ENCODE measurements at places on chromosomes 7 and 10.
A peak's percentile ranks its signal among the peaks of the same experiment; 100 is the strongest.

DNA sequence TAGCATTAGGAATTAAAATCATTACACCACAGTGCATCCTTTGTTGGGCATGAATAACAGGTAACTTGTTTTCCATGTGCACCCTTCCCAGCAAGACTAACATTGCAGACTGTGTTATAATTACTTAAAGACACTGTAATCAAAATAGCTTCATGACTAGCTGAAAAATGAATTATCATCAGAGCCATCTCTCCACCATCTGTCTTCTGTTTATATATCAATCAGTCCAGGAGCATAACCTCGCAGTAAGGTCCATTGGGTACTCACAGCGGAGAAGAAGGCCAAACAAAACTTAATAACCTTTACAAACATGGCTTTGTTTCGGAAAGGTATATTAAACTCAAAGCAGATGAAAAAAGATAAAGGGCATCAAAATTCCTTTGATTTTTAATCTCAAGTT is 90.6 kb downstream of the ODAD2 start:
- no peak for DNase-seq

DNA sequence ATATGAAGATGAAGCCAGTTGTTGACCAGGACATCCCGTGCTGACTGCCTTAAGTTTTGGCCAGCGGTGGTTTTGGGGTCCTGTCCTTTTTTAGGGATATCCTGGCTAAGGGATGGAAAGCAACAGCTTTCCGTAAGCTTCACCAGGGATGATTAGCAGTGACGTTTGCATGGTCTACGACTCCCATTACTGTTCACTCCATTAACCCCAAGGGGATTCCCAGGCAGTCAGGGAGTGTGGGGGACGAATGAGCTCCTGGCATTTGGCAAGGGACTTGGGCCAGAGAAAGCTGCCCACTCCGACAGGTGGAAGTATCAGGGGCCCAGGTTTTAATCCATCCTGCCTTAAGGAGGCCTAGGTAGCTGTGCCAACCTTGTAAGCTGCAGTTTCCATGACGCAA is 66.8 kb downstream of the ITGB1 start:
- DNase-seq = no peak

DNA sequence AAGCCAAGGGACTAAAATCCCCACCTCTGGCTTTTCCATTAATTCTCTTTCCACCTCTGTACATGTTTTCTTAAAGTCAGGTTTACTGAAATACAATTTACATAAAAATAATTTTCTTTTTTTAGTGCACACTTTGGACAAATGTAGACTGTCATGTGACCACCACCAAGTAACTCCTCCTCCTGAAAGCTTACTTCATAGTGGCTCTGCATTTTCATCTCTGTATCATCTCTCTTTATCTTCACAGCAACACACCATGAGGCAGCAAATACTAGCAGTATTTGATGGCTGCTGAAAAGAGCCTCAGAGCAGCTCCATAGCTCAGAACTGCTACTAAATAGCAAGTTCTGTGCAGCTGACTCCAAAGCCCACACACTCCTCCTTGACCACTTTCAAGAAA is 17.3 kb downstream of the WDFY4 start:
- no peak for DNase-seq

GRCh38 chr7:23594879-23595604 is 2.1 kb upstream of the CCDC126 start:
- no peak for DNase-seq

DNA sequence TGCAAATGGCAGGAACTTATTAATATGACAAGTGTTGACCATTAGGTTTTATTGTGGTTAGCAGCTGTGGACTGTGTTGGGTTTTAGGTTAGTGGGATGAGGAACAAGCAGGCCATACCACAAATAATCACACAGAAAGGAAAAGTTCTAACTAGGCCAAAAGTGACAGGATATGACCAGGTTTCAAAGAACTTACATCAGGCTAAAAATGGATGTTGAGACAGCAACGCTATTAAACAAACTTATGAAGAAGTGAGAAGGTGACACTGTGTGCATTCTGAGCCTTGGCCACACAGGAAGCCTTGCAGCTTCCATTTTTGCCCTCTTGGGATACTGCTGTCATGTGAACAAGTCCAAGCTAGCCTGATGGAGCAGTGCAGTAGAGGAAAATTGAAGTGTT is 568.8 kb downstream of the HTR7 start:
- DNase-seq = no peak

DNA sequence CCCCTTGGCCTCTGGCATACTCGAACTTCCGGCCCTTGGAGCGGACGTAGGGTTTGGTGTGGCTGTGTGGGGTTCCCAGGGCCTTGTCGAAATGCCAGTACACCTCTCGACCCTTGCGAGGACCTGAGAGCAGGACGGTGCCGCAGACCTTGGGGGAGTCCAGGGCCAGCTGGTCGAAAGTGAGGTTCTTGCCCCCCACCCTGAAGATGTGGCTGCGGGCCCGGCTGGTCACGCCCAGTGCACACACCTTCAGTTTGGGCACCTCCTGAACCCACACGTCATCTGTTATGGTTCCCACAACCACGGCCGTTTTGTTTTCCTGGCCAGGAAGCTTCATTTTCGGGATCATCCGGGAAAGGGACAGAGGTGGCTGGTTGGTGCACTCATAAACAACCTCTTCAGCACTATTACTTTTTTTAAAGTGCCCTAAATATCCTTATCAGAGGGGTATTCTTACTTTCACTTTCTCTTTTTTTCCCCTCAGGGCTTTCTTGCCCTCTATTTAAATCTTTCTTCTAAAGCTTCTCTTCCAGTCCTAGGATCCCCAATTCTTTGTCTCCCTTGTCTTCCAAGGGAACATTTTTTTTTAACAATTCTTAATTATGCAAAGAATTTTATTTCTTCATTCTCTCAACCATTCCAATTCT is 44.9 kb upstream of the FAM3C start:
- no peak for DNase-seq

GRCh38 chr7:55065511-55066229 is 46.9 kb downstream of the EGFR start:
- peak; percentile 42 for DNase-seq

GRCh38 chr7:33809228-33809627 is 96.1 kb upstream of the BMPER start:
- DNase-seq = no peak

GRCh38 chr7:131166066-131166465 is 161.6 kb upstream of the MKLN1 start:
- no peak for DNase-seq

DNA sequence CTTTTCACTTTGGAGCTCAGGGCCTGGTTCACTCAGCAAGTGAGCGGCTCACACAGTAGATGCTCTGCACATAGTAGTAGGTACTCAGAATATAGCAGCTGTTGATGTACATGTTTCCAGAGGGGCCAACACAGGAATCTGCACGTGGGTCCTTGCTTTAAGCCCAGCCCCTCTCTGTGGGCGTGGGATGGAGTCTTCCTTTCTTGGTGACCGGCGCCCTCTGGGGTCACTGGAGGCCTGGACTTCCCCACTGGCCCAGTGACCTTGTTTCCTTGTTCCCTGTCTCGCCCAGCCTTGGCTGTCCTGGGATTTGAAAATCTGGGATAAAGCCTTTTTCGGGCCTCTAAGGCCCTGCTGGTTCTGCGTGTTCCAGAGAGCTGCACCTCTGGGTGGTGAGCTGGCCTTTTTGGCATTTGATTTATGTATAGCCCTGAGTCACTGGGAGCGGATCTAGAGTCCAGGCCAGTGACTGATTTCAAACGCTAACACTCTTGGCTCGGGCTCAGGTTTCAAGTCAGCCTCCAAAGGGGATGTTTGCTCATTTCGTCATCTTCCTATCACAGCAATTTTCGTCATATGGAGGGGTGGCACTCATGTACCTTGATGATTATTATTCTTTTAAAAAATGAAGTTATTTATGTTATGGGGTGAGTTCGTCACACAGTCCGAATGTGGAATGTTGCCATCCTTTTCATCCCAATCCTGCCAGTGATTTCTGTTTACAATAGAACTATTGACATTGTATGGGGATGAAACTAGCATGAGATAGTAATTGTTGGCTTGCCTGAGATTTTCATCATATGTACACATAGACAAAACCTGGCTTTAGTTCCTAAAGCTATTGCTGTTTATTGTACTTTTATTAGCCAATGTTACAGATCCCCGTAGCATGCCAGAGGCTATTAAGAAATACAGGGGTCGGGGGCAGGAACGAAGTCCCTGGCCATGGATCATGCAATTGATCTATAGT is 65.5 kb downstream of the CUX1 start:
- peak; percentile 63 for DNase-seq

GRCh38 chr10:61781969-61782403 is 119.3 kb downstream of the CABCOCO1 start:
- no peak for DNase-seq

- no peak for DNase-seq
Measured at GRCh38 chr7:50664937-50665336, 99.7 kb upstream of the DDC start.

DNA sequence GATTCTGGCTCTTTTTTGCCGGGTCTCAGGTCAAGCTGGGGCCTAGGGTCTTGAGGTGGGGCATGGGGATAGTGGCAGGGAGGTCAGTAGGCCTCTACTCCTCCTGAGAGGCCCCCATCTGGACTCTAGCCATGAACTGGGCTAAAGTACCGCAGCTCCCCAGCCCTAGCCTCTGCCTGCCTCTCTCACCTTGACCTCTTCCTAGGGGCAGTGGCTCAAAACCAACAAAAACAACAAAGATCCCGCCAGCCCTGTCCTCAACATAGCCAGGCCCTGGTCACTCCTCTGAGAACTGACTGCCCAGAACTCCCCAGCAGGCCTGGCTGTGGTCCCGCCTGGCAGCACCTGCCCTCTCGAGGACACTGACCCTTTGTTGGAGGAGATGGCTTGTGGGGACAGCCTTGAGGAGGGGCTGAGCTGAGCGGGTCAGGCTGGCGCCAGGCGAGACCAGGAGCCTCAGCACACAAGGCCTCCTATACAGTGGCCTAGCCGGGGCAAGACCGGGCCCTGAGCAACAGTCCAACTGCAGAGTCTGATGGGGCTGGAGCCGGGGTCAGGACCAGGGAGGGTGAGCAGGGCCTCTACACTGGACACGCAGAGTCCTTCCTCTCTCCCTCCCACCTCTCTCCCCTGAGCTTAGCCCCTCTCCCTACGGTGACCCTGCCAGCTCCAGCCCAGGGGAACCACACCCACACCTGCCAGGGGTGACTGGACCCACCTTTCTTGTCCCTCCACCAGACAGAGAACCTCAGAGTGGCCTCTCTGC is 11.6 kb upstream of the PPIF start:
- DNase-seq = no peak

DNA sequence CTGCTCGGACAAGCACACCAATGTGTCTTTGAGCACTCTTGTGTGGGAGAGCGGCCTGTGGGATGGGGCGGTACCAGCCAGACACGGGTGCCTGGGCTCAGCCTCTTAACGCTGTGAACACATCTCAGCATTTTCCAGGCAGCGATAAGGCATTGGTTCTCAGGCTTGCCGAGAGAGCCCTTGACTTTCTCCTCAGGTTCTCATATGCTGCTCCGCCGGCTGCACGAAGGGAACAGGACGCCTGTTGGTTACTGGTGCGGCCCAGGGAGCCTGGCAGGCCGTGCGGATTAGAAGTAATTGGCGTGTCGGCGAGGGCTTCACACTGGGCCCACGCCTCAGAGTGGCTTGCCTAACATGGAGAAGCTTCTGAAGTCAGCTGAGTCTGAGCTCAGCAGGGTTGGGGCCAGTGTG is 456.7 kb upstream of the FOXK1 start:
- DNase-seq = no peak

DNA sequence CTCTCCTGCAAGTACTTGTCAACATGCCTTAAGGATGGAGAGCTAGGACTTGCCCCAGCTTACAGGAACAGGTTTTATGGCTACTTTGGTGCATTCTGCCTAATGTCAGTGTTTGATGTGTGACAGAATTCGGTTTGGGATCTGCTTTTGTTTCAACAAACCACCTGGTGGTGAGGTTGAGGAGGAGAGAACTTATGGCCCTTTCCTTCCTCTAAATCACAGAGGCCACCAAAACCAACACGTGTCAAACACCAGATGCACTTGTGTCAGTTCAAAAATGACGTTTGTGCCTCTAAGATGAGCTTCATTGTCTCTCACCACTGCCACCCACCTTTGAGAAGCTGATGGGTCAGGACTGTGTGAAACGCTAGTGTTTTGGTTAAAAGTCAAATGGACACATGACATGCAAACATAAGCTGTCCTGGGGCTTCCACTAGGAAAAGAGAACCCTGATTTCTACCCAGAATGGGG is 83.9 kb downstream of the OSBPL3 start:
- DNase-seq = no peak

- DNase-seq = no peak
Measured at GRCh38 chr10:124002391-124003069, 90.9 kb downstream of the CHST15 start.

GRCh38 chr10:3749600-3749999 is 35.4 kb downstream of the KLF6 start:
- DNase-seq = no peak

GRCh38 chr10:119263951-119264617 is 56.7 kb downstream of the GRK5 start:
- DNase-seq = no peak

- no peak for DNase-seq
Measured at GRCh38 chr10:76358743-76359395, 927.4 kb downstream of the LRMDA start.

DNA sequence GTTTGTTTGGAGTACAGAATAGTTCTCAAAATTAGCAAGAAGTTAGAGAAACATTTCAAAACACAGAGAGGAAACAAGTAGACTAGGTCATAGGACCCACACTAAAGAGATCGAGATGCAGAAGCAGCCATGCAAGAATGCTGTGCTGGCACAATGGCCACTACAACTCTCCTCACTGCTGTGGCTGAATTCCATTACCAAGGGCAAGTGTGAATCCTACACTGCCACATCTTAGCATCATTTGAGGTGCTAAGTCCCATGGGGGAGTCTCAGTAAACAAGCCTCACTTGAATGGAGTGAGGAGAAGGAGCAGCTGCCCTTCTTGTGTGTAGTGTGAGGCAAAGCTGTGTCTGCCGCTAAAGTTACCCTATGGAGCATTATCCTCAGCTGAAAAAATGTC is 56.7 kb downstream of the PCLO start:
- DNase-seq = no peak

GRCh38 chr7:3327099-3327498 is 26.0 kb downstream of the SDK1 start:
- DNase-seq = no peak

- DNase-seq = peak; percentile 80
Measured at GRCh38 chr10:30751678-30752331, 122.3 kb upstream of the LYZL2 start.

All from iPS-NIHi11 (cell line).